NK-92 treated with Interleukin-12 subunit alpha and Interleukin-12 subunit beta, amount 100 ng/mL, for 24 hours (cell line): ENCODE measurements at places on chromosomes 16 and 17.

DNA sequence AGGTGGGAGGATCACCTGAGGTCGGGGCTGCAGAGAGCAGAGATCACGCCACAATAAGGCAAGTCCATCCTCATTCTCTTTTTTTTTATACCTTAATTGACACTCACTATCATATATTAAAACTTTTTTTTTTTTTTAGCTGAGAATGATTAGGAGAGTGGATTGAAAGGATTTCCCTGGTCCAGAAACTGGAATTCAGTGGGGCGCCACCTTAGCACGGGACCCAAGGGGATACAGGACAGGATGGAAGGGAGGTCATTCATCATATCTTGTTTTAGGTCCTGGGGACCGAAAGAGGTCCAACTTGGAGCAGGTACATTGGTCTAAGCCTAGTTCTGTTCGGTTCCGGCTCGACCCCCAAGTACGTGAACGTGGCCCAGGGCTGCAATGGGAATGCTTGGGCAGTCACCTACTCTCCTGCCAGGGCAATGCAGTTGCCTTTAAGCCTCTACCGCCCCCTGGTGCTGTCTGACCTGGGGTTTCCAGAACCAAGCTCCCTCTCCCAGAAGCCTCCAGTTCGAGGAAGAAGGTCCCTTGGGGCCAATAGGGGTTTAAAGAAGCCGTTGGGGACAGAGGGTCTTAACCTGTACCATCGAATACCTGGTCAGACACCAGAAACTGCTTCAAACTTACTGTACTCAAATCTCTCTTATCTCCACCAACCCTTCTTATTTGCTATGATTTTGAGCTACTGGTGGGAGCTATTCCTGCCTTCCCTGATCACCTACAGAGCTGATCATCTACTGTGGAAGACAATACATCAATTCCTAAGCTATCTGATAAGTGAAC, 19.9 kb upstream of the GPATCH8 start:
- peak; percentile 56 for DNase-seq

DNA sequence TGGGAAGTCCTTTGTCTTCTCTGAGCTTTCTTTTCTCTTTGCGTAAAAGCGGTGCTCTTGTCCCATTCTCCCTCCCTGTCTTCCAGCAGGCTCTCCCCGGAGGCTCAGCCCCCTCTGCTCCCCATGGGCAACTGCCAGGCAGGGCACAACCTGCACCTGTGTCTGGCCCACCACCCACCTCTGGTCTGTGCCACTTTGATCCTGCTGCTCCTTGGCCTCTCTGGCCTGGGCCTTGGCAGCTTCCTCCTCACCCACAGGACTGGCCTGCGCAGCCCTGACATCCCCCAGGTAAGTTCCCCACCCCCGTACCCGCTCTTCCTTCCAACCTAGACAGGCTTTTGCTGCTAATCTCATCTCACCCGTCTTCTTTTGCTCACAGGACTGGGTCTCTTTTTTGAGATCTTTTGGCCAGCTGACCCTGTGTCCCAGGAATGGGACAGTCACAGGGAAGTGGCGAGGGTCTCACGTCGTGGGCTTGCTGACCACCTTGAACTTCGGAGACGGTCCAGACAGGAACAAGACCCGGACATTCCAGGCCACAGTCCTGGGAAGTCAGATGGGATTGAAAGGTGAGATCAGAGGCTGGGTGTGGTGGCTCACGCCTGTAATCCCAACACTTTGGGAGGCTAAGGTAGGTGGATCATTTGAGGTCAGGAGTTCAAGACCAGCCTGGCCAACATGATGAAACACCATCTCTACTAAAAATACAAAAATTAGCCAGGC, 1.3 kb downstream of the TMEM219 start:
- DNase-seq: no peak

- DNase-seq: no peak
These were observed 2.7 kb downstream of the NUP85 start for GRCh38 chr17:75208161-75208560.

- no peak for DNase-seq
These were observed 5.1 kb downstream of the PLCD3 start for GRCh38 chr17:45127207-45127547.

DNA sequence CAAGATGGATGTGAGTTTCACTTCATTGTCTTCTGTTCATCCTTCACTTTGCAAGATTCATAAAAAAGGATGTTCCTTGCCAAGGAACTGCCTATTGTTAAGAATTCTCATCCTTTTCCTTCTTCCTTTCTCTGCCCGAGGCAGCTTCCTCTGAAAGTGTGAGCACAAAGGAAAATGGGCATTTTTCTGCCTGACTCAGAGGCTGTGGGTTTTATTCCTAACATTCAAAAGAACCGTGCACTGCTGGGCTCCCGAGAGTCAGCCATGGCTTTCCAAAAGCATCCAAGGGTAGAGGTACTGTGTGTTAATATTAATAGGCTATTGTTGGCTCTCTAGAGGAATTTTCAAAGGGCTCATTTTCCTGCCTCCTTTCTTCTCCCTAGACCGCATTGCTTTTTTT, 289.4 kb downstream of the ABCC12 start:
- DNase-seq: no peak

GRCh38 chr17:79162012-79162963, 87.7 kb downstream of the ENGASE start:
- DNase-seq: no peak

GRCh38 chr16:88703486-88704309, 2.5 kb downstream of the RNF166 start:
- peak; percentile 73 for DNase-seq

- DNase-seq: no peak
These were observed 1.7 kb upstream of the CYTH1 start for GRCh38 chr17:78783711-78784324.

DNA sequence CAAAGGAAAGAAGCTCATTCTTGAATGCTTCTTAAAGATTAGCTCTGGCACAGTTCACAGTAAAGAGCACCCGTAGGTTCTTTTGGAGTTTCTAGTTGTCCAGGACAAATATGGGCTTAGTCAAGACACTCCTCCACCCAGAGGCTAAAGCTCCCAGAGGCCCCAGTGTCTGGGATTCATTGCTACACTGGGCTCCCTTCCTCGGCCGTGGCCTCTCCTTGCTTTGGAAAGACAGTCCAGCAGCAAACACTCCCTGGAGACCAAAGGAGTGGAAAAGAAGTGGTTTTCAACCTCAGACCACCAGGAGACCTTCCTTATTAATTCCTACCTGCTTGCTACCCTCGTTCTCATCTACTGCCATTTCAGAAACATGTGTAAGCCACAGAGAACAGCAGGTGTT, 17.1 kb downstream of the PHB1 start:
- DNase-seq: no peak

GRCh38 chr16:23062524-23062923, 86.7 kb downstream of the USP31 start:
- DNase-seq: no peak

GRCh38 chr17:4854111-4854681, 21.1 kb downstream of the MINK1 start:
- DNase-seq: no peak

GRCh38 chr17:4944163-4944553, 4.1 kb downstream of the RNF167 start:
- peak; percentile 10 for DNase-seq

DNA sequence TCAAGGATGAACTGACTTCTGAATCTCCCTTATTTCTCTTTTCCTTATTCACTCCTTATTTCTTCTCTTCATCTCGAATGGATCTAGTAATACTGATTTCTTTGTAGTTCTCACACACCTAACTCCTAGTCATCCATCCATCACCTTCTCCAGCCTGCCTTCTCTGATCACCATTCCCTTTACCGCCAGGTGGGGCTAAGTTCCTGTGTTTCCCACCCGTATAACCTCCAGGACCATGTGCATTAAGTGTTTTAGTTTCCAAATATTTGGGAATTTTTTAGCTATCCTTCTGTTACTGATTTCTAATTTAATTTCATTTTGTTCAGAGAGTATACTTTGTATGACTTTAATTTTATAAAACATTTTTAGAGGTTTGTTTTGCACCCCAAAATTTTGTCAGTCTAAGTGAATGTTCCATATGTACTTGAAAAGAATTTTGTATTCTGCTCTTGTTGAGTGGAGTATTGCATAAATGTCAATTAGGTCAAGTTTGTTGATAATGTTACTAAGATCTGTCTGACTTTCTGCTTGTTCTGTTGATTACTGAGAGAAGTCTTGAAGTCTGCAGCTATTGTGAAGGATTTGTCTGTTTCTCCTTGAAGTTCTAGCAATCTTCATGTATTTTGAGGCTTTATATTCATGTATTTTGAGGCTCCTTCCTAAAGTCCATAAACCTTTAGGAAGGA, 8.8 kb downstream of the BPTF start:
- no peak for DNase-seq

DNA sequence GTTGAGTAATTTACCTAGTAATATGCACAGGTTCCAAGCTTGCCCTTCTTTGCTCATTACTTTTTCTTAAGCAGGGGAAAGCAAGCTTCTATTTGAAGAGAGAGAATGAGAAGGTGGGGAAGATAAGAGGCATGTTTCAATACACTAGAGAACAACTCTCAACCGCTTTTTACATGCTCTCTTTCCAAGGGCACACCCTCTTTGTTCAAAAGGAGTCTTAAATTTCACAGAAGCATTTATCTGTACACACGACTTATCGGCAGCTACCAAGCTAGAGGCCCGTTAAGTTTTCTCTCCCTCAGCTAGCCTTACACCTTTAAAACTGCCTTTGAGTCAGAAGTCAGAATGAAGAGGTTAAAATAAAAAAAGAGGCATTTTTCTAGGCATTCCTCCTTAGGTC, 79.6 kb downstream of the STH start:
- DNase-seq: no peak

GRCh38 chr17:78241277-78242023, 10.0 kb downstream of the TMEM235 start:
- DNase-seq: no peak

DNA sequence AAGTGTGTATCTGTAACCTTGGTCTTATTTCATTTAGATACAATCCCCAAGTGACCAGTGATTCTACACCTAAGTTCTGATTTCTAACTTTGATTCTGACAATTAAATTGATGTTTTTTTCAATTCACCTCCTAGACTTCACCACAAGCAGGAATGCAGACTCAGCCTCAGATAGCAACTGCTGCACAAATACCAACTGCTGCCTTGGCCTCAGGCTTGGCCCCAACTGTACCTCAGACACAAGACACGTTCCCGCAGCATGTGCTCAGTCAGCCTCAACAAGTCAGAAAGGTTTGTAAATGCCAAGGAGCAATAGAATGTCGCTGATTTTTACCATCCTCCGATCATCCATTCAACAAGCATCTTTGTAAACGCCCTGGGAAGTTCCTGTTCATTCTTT, 177.7 kb downstream of the MRTFB start:
- DNase-seq: no peak

GRCh38 chr16:47947723-47948122, 208.1 kb downstream of the ABCC12 start:
- no peak for DNase-seq

DNA sequence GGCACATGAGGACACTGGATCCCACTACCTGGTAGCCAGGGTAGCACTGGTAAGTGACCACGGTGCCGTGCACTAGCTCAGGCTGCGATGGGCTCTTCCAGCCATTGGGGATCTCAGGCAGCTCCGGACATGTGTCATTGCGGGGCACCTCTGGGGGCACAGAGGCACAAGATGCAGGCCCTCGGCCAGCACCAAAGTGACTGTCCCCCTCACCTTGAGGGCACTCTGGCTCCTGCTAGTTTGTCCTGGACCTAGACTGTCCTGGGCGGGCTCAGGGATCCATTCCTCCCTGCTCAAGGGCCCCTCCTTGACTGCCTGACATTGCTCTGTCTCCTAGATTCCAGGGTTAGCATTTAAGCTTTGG, 6.7 kb upstream of the PHF12 start:
- DNase-seq: no peak

GRCh38 chr16:4891886-4892216, 44.6 kb downstream of the UBN1 start:
- no peak for DNase-seq

GRCh38 chr17:7509937-7510336, 25.8 kb downstream of the POLR2A start:
- no peak for DNase-seq

GRCh38 chr17:9255833-9256232, 234.5 kb downstream of the NTN1 start:
- DNase-seq: no peak

- no peak for DNase-seq
These were observed 176.8 kb upstream of the HSBP1 start for GRCh38 chr16:83630979-83631378.

DNA sequence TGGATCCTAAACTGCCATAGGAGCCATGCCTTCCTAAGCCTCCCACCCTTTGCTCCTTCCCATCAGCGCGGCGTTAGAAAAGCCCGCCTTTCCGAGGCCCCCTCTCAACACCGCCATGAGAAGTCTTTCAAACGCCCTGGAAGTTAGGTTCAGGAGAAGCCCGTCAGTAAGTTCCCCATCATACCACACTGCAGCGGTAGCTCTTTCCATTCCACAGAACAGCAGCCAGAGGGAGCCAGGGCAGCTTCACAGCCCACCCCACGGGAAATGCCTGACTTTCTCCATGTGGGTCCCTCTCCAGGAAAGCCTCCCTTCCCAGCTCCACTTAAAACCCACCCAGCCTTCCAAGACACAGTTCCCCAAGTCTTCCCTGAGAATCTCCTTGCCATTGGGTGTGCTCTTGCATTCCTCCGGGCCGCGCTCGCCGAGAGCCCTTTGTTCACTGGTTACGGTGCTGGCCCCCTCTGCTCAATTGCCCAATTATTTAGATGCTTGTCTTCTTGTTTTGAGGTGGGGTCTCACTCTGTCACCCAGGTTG, 28.7 kb downstream of the KIAA0513 start:
- no peak for DNase-seq

GRCh38 chr17:57589151-57590034, 155.7 kb downstream of the CCDC182 start:
- no peak for DNase-seq

DNA sequence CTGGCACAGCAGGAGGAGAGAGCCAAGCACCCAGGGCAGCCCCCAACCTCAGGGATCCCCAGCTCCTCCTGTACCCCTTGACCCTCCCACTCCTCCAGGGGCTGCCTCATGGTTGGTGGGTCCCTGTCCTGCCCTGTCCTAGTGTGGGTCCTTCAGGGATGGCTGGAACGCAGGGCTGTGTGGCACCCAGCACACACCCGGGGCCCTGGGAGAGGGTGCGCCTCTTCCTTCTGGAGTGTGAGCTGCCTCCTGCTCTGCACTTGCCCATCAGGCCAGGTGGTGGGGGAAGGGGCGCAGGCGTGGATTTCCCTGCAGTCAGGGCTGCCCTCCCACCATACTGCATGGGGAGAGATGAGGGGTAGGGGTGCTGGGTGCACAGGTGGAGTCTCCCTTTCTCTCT, 42.6 kb downstream of the SOCS1 start:
- DNase-seq: no peak

DNA sequence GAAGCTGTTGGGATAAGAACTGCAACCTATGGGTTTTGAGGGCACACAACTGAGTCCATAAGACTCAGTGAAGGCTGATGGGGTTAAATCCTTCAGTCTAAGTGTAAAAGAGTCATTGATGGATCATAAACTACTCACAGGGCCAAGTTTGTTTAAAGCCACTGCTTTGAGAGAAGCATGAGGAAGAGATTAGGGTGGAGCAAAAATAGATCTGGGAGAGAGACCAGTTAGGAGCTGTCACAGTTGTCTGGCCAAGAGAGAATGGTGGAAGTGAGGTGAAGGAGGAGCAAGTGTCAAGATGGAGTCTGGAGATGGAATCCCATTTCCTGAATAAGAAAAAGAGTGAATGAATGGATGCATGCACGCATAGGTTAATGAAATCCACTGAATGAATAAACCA, 379.1 kb upstream of the CDH11 start:
- no peak for DNase-seq
